ENCODE measurements at places on chromosomes 7 and 10.

- DNase-seq: no peak
These were observed 240.0 kb upstream of the RHOBTB1 start for GRCh38 chr10:61183967-61184366.

- no peak for DNase-seq
These were observed 6.6 kb upstream of the GIMAP7 start for GRCh38 chr7:150507947-150508602.

DNA sequence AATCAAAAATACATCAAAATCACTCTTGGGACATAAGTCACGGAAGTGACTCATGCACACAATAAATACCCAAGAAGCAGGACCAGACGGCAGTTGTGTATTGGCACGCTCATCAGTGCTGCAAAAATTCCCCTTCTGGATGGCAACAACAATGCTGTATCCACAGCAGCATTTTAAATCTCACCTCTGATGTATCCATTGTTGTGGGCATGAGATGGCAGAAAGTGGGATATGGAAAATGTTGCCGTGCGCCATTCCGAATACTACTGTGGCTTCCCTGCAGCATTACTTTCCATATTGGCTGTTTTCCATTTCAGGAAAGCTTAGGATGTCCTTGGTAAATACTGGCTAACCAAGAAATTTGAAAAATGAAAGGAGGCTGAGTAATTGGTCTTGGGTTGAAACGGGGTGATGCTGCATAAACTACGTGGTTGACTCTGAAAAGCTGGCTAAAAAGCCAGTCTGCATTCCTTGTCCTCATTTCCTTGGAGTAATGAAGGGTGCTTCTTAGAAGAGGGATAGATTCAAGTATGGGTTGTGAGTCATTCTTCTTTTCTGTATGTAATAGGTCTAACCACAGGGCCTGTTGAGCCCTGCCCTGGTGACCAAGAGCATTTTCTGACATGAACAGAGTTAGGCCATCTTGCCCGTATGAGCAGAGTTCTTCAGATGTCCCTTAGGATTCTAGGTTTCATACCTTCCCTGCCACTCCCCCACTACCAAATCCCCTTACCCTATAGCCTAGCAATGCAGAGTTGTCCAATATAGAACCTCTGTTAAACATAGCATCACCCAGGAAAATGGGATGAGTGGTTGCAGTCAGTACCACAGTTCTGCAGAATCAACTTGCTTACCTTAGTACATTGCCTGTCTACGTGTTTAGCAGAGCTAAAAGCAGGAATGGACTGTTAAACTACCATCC, 36.3 kb upstream of the TOMM7 start:
- DNase-seq: no peak

DNA sequence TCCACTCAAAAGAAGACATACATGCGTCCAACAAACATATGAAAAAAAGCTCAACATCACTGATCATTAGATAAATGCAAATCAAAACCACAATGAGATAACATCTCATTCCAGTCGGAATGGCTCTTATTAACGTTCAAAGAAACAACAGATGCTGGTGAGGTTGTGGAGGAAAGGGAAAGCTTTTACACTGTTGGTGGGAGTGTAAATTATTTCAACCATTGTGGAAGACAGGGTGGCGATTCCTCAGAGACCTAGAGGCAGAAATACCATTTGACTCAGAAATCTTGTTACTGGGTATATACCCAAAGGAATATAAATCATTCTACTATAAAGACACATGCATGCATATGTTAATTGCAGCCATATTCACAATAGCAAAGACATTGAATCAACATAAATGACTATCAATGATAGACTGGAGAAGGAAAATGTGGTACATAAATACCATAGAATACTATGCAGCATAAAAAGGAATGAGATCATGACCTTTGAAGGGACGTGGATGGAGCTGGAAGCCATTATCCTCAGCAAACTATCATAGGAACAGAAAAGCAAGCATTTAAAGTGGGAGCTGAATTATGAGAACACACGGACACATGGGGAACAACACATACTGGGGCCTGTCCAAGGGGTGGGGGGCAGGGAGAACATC, 28.4 kb downstream of the PCDH15 start:
- DNase-seq: no peak

DNA sequence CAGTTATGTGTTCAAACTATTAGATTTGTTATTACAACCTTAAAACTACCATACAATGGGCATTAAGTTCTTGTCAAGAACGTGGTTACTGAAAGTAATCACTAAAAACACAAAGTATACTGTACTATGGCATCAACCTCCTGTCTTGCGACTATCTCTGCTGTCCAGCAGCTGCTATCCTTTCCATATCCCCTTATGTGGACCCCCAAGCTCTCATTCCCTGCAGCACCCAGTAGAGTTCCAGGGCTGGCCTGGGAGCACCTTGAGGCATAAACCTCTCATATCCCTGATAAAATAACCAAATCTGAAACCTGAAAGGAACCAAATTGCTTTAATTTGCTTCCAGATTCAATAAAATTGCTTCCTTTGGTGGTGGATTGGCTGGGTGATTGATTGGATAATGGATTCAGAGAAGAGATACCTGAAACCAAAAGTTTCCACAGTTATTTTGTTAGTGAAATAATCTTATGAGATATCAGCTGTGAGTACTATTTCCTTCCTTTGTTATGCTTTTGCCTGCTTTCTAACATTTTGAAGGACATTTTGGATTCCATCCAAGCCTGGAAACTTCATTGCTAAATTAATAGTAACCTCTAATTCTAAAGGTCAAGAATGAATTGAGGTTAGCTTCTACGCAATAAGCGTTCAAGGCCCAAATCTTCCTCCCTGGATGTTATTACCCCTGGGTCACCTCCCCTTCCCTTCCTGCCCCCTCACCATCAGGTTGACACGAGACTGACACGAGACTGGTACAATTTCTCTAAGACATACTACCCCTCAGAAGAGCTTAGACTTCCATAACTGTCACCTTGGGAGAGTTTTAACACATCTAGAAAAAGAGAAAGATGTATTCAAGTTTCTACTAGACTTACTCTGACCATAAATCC, 48.8 kb downstream of the RELN start:
- DNase-seq: no peak

DNA sequence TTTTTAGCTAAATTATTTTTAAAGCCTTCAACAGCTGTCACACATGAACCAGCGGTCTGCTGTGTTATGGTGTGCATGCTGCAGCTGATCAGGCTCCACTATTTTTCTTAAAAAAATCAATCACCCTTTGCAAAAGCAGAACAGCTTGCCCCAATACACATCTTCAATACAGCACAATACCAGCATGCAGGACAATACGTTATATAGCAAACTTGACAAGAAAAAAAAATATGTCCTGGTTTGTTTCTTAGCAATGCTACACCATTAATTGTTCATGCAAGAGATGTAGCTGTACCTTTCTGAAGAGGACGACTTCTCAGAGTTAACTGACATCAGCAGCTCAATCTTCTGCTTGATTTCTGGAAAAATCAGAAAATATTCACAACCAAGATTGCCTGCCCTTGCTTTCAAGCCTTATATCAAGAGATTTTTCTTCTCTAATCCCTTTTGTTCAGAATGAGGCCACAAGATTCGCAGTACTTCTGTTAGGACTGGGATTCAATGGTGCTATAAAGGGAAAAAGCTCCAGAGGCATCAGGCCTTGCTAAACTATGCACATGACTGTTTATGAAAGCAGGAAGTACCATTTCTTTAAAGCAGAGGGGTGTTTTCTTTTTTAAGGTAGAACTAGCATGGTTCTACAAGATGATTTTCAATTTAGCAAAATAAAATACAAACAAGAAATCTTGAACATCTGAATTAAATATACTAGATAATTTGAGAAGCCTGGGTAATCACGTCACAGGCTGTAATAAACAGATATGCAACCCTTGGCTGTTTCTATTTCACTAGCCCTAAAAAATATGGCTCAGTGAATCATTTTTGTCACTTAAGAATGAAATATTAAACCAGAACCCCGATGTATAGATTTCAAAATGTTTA, 120.0 kb downstream of the SRPK2 start:
- peak; percentile 30 for DNase-seq

- DNase-seq: no peak
These were observed 11.9 kb downstream of the MYPN start for GRCh38 chr10:68121020-68121743.

DNA sequence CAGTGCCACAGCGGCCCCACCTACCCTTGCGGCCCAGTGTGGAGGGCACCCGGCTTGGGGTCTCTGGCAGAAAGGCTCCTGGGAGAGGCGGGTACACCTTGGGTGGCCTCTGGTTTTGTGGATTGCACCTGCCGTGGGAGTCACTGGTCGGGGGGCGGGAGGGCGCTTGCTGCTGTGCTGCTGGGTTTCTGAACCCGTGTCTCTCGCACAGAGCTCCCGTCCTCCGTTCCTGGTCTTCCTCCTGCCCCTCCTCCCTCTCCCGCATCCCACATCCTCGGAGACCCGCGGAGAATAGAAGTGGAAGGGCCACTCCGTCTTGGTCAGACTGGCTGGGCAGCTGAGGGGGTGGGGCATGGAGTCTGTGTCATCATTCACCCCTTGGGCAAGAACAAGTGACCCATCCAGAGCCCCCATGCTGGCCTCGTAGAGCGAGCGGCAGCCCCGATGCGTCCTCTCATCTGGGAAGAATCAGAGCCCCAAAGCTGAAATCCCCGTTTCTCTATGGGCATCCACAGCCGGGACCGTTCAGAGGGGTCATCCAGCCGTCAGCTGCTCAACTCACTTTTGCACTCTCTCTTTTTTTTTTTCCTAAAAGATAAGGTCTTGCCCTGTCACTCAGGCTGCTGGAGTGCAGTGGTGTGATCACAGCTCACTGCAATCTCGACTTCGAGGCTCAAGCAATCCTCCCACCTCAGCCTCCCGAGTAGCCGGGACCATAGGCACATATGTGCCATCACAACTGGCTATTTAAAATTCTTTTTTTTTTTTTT, 4.0 kb downstream of the MAFK start:
- no peak for DNase-seq

GRCh38 chr7:108659261-108659660, 89.6 kb downstream of the DNAJB9 start:
- no peak for DNase-seq

DNA sequence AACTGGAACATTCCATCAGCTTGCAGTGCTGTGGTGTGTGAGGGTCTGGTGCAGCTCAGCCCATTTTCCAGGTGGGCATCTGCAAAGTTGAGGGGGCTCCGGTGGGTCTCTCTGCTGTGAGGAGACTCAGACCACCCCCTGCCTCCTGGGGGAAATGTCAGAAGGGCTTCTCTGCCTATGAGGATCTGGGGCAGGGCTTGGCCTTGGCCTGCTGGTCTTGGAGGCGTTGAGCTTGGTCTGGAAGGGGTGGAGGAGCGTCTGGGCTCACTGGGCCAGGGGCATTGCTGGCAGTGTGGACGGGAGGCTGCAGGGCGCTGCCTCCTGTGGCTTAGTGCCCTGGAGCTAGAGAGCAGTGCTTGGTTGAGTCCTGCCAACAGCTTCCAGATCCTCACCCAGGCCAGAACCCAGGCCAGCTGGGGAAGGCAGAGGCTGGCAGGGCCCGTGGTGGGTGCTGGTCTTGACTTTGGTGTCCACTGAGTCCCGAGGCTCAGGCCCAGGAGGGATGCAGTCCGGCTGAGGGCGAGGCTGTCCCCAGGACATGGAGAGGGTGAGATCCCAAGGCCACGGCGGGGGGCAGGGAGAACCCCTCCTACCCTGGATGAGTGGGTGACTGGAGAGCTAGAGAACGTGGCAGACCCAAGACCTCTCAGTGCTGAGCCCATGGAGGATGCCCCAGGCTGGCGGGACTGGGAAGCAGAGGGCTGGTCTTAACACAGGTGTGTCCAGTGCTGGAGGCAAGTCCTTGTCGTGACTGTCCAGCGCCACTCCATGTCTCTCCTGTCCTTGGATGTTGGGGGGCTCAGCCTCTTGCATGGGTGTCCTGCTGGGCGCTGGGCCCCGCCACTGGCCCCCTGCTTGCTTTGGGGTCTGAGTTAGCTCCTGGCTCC, 2.8 kb downstream of the SPRN start:
- no peak for DNase-seq

DNA sequence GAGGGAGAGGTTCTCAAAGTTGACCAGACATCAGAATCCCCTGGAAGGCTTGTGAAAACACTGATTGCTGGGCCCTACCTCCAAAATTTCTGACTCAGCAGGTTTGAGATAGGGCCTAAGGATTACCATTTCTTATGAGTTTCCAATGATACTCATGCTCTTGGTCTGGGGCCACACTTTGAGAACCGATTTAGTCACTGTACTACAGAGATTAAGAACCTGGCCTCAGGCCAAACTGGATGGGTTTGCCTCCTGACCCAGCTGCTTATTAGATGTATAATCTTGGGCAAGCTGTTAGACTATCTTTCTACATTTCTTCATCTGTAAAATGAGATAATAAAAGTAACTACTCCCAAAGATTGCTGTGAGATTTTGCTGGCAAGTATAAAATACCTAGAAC, 77.1 kb upstream of the SCIN start:
- DNase-seq: no peak

- DNase-seq: no peak
These were observed 205.7 kb downstream of the SLC25A13 start for GRCh38 chr7:96116173-96116572.

GRCh38 chr7:24328050-24328449, 44.1 kb downstream of the NPY start:
- DNase-seq: no peak

GRCh38 chr10:95560278-95561176, 644 bp downstream of the SORBS1 start:
- DNase-seq: peak; percentile 29

GRCh38 chr7:50348469-50349162, 44.1 kb downstream of the IKZF1 start:
- no peak for DNase-seq

DNA sequence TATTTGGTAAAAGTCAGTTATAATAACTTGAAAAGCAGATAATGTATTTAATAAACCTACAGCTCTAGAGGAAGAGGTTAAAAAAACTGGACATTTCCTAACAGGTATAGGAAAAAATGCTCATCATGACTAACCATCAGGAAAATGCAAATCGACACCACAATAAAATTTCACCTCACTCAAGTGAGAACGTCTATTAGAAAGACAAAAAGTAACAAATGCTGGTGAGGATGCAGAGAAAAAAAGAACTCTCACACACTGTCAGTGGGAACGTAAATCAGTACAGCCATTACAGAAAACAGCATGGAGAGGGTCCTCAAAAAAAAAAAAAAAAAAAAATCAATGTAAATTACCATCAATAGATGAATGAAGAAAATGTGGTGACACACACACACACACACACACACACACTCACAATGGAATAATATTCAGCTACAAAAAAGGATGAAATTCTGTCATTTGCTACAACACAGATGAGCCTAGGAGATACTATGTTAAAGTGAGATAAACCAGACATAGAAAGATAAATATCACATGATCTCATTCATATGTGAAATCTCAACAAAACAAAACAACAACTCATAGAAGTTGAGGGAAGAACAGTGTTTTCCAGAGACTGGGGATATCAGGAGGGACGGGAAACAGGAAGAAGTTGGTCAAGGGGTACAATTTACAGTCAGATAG, 20.1 kb downstream of the EPC1 start:
- DNase-seq: no peak

DNA sequence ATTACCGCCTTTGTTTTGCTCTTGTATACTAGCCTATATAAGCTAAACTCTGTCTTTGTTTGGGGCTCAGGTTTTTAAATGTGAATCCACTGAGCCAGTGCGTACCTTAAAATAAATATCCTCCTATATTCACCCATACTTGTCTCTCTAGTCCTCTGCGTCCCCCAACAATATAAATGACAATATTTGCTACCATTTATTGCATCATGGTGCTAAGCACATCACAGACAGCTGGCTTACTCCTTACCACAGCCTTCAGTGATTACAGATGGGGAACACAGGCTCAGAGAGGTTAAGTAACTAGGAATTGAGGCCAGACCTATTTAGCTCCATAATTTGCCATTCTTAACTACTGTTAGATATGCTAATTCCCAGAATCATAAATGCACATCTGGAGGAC, 3.4 kb upstream of the ADCK2 start:
- no peak for DNase-seq

All from GM06990 (cell line).